ENCODE measurements at places on chromosomes 5 and 9.

- DNase-seq = no peak
These were observed 31.6 kb downstream of the ENC1 start for GRCh38 chr5:74608736-74609601.

DNA sequence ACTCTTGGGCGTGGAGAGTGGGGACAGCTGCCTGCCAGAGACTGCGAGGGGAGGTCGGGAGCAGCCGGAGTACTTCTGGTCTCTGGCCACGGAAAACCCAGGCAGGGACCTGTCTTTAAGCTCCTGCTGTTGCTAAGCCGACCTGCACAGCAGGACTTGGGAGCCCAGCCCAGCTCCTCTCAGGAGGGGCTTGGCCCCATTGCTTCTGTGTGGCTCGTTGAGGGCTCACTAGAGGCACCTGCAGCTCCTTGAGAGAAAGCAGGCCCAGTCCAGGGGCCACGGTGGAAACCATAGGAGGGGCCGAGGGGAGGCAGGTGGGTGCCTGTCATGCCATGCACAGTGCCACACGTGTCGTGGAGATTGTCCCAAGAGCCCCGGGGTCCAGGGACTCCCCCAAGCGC is 3.3 kb upstream of the LCN2 start:
- DNase-seq = no peak

GRCh38 chr9:20355022-20355421 is 267.3 kb downstream of the MLLT3 start:
- peak; percentile 84 for DNase-seq

- DNase-seq = peak; percentile 27
These were observed 712.1 kb upstream of the MEF2C start for GRCh38 chr5:89595056-89595455.

DNA sequence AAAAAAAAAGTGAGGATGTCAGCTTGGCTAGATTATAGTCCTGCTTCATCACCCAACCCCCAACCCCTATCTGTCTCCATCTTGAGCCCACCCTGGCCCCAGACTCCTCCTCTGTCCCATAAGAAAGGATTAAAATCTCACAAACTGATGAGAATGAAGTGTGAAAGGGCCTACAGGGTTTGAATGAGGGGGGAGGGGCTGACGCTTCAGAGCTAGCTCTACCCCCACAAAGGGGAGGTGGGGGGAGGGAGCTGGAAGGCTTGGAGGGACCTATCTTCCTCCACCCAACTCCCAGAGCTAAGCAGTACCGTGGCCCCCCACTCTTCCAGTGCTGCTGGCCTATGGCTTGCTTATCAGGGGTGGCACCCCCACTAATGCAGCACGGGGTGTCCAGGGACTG is 43.7 kb upstream of the HAND1 start:
- DNase-seq = no peak

DNA sequence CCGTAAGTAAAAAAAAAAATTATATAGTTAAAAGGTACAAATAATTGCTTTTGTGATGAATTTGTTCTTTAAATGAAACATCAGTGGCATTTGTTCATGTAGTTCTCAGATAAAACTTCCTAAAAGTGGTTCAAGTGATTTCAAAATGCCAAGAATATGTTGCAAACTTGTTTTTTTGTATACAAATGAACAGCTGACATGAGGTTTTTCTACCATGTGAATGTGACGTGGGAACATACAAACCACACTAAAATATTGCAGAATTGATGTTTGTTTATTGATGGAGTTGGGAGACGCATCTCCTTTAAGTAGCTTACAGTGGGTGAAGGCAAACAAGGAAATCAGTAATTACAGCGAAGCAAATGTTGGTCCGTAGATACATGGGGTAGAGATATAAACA is 16.9 kb downstream of the BASP1 start:
- no peak for DNase-seq

- peak; percentile 23 for DNase-seq
These were observed 154.0 kb downstream of the WDR70 start for GRCh38 chr5:37532976-37533740.

DNA sequence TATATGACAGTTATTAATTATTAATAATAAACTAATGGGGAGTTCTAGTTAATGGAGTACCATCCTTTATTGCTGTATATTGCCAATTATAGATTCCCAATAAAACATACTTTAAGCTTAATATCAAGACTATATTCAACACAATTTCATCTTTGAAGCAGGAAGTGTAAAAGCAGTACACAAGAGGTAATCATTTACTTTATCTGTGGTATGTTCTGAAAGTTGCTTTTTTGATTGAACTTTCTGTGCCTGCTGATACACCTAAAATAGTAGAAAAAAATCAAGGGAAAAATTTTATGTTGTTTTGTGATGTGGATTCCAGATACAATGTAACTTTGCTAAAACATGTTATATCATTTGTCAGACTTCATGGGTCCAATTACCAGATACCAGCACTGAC is 58.0 kb downstream of the ACO1 start:
- DNase-seq = no peak

- DNase-seq = no peak
These were observed 158.7 kb upstream of the HMHB1 start for GRCh38 chr5:143653256-143653655.

DNA sequence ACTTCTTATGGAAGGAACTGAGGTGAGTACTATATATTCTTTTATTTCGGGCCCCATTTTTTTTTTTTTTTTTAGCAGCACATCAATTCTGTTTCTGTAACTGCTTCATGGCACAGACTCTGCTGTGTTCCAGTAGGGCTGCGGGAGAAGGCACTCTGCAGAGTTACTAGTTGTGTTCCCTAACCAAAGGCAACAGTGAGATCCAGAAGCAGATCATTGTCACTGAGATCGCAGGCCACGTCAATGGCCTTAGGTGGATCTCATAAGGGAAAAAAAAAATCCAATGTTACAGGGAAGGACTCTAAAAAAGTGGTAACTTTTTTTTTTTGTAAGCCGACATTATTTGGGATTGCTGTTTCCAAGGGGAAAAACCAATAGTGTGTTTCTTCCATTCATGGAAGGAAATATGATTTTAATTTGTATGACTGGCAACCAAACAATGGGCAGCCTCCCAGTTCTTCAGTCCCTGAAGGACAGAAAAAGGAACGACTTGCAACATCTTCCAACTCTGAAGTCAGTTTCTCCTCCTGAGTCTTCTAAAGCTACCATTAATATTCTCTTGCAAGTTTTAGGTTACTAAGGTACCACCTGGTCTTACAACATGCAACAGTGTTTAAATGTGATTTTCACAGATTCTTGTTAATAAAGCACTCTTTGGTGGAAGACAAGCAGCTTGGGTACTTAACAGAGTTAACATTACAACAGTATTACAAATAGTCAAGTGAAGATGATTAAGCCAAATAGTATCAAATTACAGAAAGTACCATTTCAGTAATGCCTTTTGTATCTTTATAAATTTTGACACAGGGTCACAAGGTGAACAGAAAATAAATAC is 52.8 kb downstream of the HABP4 start:
- DNase-seq = peak; percentile 70

DNA sequence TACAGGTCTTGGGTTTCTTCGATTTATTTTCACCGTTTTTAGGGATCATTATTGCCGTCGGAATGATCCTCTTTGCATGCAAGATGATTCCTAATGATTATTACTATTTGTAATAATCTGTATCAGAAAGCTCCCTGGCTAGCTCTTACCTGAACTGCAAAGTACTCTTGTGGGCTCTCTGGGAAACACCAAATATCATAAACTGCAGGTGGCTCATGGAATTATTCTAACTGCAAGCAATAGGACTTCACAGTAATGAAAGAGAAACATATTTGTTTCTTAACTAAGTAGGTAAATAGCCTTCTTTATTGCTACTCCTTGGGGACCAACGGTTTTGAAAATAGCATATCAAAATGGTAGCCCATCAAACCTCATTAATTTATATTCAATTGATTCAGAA is 219.4 kb downstream of the NFIB start:
- no peak for DNase-seq

DNA sequence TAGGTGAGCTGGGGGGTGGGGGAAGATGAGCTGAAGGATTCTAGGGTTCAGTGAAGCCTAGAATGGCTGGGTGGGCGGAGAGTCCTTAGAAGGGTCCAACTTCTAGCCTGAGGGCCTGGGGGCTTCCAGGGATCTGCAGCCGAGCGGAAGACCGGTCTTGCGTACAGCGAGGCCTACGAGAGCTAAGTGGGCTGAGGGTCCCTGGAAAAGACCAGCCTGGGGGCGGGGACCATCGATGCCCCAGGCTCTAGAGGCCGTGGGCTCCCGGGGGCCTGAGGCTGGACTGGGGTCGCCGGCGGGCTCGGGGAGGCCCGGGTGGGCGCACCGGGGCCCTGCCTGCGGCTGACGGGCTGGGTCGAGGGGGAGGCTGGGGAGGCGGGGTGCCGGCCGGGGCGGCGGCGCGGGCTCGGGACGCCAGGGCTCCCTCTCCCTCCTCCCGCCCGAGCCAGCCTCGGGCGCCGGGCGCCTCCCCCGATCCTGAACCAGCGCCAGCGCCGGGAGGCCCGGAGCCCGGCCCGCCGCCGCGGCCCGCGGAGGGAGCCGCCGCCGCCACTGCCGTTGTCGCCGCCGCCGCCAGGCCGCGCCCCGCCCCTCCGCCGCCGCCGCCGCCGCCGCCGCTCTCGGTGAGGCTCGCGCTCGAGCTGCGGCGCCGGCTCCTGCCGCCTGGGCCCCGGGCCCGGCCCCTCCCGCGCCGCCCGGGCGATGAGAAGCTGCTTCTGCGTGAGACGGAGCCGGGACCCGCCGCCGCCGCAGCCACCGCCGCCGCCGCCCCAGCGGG is at the start of gene MVB12B:
TSS of gene MVB12B (plus strand) at position 602 of the 778 bp plus-strand sequence. CDS start at position 703, 101 bp downstream.
- DNase-seq = no peak

- DNase-seq = no peak
These were observed 74.6 kb upstream of the ORM1 start for GRCh38 chr9:114248299-114248707.

DNA sequence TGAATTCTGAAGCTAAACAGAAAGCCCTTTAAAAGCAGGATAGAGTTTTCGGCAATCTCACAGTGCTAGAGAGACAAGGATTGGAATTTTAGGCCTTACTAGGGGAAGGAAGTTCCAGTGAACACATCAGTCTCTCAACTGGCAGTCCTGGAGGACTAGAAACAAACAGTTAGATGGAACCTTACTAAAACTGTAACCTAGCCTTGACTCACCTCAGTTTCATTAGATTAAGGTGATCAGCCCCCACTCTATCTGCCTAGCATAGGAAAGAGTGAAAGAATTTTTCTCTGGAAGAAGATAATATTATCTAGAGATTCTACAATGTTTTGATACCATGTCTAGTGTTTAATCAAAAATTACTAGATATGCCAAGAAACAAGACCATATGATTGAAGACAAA is 25.8 kb upstream of the SMIM23 start:
- no peak for DNase-seq

DNA sequence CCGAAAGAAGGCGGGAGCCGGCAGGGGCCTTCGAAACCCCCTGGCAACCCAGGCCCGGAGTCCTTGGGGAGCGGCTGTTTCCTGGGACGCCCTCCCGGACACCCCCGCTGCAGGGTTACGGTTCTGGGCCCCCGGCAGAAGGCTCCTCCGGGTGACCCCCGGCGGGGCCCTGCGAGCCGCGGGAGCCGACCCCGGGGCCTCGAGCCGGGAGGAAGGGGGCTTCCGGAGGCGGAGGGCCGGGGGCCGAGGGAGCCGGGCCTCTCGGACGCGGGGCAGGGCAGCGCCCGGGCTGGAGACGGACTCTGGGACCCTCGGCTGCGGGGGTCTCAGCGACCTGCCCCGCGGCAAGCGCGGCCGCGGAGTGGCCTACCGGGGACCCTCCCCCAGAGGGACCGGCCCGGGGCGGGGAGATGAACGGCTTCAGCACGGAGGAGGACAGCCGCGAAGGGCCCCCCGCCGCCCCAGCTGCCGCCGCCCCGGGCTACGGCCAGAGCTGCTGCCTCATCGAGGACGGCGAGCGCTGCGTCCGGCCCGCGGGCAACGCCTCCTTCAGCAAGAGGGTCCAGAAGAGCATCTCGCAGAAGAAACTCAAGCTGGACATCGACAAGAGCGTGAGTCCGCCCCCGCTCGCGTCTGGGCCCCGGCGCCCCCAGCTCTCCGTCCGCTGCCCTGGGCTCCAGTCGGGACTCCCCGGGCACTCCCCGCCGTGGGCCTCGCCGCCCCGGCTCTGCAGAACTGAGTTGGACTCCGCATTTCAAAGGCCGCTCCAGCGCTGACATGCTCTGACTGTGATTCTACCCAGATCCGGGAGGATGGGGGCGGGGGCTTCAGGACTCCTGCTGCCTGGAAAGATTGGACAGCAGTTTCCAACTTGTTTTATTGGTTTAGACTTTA is 645 bp downstream of the SAP30L start:
- peak; percentile 58 for DNase-seq

- no peak for DNase-seq
These were observed 219.2 kb downstream of the MEF2C start for GRCh38 chr5:88663793-88664216.

DNA sequence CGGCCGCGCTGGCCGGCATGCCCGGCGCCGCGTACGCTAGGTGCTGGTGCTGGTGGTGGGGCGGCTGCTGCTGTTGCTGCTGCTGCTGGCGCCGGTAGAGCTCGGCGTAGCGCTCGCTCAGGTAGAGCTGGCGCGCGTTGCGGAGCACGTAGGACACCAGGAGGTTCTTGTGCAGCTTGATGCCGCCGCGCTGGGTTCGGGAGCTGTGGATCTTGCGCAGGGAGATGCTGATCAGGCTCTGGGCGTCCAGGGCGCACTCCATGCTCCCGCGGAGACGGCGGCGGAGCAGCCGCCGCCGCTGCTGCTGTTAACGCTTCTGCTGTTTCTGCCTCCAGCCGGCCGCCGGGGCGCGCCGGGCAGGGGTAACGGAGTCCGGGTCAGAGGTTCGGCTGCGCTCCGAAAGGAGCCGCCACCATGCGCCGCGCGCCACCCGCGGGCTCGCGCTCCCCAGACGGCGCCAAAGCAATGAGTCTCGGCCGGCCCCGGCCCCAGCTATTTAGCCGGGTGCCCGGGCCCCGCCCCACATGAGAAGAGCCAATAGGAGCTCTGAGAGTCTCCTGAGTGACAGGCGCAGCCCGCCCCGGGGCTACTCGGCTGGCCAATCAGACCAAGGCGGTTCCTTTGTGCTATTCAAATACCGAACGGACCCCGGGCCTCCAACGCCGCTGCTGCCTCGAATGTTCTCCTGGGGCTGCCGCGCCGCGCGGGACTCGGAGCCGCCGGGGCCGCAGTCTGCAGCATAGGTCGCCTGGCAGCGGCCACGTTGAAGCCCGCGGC is at the start of gene IER5L:
TSS of gene IER5L (minus strand) at position 471 of the 777 bp plus-strand sequence. CDS start at position 262, 209 bp downstream.
- peak; percentile 91 for DNase-seq

DNA sequence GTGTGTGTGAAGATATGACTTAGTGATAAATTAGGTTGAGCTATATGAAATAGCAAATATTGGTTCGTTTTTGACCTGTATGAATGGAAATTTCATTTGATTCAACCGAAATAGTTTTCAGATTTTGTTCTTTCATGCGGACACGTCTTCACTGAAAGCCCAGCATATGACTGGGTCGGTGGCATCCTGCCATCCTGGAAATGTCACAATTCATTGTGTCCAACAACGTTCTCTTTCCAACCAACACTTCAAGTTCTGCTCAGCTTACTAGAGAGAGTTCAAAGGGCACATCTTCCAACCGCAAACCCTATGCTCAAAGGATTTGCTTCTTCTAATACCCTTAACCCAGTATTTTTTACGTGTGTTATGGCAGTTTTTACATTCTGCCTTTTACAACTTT is 252.5 kb downstream of the NTRK2 start:
- no peak for DNase-seq

All from fibroblast of mammary gland (primary cell).